CD4-positive, alpha-beta T cell (primary cell): ENCODE measurements at places on chromosomes 11 and 22.

DNA sequence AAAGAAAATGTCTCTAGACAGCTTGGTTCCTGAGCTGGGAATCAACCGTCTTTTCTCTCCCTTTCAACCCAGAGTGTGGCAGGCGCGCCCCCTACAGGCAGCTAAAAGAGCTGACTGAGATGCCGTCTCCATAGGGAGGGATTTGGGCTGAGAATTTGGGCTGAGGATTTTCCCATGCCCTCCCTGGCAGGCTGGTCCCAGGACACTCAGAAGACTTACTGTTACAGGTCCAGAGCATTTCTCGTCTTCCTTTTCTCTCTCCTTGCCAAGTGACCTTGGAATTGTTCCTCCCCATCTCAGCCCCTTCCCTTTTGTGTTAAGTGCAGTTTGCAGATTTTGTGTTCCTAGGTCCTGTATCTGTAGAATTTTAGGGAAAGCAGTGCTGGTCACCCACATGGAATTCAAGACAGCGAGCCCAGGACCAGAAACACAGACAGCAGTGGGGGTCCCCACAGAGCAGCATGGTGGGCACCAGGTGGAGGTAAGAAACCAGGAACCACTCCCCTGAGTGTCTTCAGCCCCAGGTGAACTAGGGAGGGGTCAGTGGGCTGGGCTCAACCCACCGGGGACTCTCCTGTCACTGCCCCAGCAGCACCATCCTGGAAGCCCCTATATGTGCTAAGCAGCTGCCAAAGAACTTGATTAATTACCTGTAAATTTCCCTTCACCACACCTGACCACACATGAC is 9.9 kb upstream of the IGLL5 start:
- peak; percentile 65 for DNase-seq

GRCh38 chr11:721741-722345 is 15.8 kb downstream of the EPS8L2 start:
- peak; percentile 53 for DNase-seq

GRCh38 chr11:69773626-69774353 is 1.4 kb downstream of the FGF4 start:
- DNase-seq: no peak

DNA sequence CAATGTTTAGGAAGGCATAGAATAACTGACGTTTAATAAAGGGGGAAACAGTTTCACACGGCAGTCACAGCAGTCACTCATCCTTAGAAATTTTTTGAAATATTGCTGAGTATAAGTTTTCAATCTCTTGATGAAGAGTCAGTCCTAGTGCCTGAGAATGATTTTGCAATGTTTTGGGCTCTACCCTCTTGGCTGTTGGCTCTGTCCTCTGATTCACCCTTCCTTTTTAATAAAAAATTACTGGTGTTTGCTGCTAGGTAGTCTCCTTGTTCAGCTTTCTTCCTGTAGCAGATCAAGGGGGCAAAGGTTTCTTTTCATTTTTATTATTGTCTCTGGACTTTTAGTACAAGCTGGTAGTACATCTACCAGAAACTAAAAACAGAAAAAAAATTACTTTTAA is 194.3 kb upstream of the ANO3 start:
- DNase-seq: no peak

GRCh38 chr11:62069986-62070919 is 53.6 kb upstream of the INCENP start:
- no peak for DNase-seq

DNA sequence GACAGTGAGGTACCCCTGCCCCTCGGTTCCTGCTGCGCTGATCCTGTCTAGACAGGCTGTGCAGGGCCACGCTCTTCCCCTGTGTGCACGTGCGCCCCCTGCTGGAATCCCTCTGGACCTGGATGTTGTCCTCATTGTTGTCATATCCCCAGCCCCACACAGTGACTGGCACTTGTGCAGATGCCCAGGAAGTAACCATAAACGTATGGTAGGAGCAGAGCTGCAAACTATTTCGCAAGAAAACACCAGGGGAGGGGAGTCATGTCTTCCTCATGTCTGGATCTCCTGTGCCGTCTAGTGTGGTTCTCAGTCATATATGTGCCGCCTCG is 114.7 kb downstream of the CRYBB2 start:
- DNase-seq: peak; percentile 52
